NCI-H2107 (cell line): ENCODE measurements at places on chromosomes 13 and 19.

GRCh38 chr13:76861859-76862258, 24.3 kb downstream of the KCTD12 start:
- no peak for DNase-seq

DNA sequence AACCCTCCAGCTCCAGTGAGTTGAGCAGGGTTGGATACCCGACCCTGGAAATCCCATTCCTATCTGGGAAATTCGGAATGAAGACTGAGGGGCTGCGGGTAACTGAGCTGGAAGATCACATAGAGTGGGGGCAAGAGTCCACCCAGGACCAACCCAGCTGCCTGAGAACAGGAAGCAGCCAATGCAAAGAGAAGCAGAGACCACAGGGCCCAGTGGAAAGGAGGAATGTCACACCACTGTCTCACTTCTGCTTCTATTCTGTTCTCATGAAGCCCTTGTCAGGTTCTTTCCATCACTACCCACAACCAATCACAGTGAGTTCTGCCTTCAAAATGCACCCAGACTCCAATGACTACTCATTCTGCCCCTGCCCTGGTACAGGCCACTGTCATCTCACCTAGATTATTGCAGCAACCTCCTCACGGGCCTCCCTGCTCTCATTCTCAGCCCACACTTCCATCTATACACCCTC, 15.3 kb downstream of the DYRK1B start:
- DNase-seq, result no peak

GRCh38 chr13:97974773-97975172, 21.3 kb downstream of the IPO5 start:
- no peak for DNase-seq

- no peak for DNase-seq
Observed at GRCh38 chr19:45158503-45159209, 2.1 kb downstream of the NKPD1 start.

GRCh38 chr13:46341112-46341711, 45.8 kb downstream of the RUBCNL start:
- no peak for DNase-seq

GRCh38 chr19:42419309-42419708, 7.9 kb downstream of the LIPE start:
- DNase-seq, result no peak

- DNase-seq, result no peak
Observed at GRCh38 chr13:98542568-98543377, 34.1 kb downstream of the STK24 start.

GRCh38 chr13:72316716-72317115, 410.7 kb downstream of the MZT1 start:
- DNase-seq, result no peak

DNA sequence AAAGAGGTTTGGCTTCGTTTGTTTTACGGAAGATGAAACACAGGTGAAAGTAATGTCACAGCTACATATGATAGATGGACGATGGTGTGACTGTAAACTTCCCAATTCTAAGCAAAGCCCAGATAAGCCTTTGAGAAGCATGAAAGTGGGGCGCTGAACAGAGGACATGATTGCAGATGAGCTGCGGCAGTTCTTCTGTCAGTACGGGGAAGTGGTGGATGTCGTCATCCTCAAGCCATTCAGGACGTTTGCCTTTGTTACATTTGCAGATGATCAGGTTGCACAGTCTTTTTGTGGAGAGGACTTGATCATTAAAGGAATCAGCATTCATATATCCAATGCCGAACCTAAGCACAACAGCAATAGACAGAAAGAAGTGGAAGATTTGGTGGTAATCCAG, 111.5 kb upstream of the DIAPH3 start:
- DNase-seq, result no peak

GRCh38 chr13:44407379-44407778, 33.8 kb downstream of the SERP2 start:
- no peak for DNase-seq

DNA sequence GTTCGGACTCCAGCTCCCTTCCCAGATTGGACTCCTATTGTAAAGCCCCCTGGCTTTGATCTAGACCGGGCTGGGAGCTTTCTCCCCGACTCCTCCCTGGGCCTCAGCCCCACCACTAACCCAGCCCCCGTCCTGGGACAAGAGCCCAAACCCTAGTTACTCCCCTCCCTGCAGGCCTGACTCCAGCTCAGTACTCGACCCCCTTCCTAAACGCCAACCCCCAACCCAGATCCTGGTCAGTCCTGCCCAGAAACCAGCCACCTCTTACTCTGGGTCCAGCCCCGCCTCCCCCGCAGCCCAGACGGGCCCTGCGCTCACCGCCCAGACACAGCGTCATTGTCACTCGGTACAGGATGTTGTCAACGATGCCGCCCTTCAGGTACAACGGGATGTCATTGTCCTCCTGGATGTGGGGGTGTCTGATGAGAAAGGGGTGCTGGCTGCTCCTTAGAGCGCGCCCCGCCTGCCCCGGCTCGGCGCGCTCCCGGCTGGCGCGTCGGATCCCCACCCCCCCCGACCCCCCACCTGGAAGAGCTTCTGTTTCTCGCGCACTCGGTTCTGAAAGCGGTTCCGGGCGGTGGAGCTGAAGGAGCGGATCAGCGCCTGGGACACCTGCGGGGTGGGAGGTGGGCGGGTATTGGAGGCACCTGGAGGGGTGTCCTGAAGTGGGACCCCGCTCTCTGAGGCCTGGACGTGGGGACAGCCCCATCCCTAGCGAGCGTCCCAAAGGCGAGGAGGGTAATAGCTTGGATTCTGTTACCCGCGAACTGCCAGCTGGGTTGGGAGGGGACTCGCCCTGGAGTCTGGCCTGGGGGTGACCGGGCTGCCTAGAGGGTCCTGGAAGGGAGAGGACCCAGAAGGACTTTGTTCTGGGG, 866 bp downstream of the COX7A1 start:
- DNase-seq, result no peak

- DNase-seq, result no peak
Observed at GRCh38 chr13:30906411-30907051, 460 bp downstream of the MEDAG start.

DNA sequence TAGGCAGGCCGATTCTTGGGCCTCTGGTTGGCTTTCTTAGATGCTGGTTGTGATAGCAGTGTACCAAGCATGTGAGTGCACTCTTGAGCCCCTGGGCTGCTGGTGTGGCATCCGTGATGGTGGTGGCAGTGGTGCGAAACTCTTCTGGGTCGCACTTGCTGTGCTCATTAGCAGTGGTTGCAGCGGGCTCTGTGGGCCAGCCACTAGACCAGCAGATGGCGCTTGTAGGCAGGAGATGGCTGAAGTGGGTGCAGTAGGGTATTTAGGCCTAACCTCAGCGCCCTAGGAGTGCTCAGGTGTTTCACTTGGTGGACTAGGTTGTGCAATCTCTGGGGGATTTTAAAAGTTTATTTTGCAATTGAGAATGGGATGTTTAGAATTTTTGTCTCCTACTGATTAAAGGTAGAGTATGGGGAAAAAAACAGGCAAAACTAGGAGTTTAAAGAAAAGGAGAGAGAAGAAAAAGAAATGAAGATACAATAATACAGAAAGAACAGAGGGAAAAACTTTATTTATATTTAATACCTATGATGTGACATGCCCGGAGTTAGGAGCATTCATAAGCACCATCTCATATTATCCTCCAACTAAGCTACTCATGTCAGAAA, 4.3 kb upstream of the ZNF17 start:
- DNase-seq, result no peak

DNA sequence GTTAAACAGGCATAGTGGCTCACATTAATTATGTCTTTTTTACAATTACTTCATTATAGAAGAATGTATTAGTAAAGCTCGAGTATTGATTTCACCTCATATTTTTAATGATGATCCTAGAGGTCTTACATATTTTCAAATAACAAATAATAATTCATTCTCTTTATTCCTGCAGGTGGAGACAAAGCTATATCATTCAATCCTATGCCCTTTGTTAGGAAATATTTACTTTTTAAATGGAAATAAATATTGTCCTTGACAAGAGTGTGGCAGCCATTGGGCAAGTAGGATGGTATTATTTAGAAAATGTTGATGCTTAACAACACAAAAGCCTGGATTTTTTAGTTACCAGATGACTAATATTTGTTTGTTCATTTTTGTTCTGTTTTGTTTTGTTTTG, 127.6 kb downstream of the COG6 start:
- no peak for DNase-seq

- no peak for DNase-seq
Observed at GRCh38 chr13:91572439-91572838, 174.0 kb downstream of the GPC5 start.

DNA sequence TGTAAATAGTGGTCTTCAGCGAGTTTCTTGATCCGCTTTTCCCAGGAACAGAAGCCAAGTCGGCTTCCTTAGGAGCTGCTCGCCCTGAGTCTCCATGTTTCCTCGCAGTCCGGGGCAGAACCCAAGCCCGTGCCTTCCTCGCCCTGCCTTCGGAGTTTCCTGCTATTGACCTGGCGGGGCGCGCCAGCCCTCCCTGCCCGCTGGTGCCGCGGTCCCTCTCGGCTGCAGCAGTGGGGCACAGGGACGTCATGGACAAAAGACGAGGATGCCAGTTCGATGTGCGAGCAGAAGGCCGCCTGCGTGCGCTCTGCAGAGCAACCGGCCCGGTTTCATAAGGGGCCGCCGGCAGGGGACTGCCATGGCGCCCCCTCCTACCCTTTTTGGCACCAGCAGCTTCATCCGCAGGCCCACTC, 156.6 kb downstream of the TM9SF2 start:
- no peak for DNase-seq

DNA sequence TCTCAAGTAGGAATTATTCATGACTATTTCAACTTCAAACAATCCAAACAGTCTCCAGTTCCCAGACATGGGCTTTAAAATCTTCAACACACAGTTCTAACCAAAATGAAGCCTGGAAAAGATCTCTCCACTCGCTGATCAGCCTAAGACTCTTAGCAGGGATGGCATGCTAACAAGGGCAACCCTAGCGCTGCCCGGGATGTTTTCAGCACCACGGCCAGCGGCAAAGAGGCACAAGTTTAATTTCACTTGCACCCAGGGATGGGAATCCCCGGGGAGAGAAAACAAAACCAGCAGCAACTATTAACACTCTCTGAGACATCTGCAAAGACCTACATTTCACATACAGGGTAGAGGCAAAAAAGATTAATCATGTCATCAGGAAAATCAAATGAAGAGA, 43.0 kb downstream of the CACNA1A start:
- no peak for DNase-seq

DNA sequence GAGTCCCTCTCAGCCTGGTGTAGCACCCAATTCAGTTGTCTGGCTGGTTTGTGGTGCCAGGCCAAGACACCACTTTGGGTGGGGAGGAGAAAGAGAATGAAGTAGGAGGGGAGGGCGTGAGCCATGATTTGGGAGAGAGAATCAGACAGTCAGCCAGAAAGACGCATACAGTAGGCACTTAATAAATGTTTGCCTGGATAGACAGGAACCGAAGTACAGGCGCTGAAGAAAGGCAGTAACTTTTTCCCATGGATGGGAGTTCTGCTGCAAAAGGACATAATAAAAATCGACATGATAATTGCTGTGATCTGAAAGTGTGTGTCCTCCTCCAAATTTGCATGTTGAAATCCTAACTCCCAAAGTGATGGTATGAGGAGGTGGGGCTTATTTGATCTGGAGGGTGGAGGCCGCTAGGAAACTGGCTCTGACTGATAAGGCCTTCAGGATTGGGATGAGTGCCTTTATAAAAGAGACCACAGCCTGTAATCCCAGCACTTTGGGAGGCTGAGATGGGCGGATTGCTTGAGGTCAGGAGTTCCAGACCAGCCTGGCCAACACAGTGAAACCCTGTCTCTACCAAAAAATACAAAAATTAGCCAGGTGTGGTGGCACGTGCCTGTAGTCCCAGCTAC, 38.4 kb upstream of the PDCD5 start:
- DNase-seq, result no peak

GRCh38 chr19:48469289-48469881, at the start of gene CYTH2:
TSS of gene CYTH2 (plus strand) at chr19:48469369. CDS start at chr19:48469508, 139 bp downstream.
- peak; percentile 32 for DNase-seq

DNA sequence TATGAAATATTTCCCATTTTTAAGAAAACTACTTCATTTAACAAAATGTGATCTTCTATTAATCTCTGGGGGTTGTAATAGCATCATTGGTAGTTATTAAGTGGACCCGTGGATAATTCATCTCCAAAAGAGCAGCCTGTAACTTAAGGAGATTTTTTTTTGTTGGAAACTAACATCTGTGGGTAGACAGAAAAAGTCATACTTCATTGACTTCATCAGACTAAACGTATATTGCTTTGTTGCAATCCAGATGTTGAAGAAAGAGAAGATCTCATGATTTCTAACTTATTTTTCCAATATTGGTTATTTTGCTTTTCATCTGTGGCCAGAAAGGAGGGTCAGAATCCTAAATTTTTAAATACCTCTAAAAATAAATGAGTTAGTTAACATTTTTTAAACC, 296.5 kb upstream of the MIR17HG start:
- DNase-seq, result no peak

DNA sequence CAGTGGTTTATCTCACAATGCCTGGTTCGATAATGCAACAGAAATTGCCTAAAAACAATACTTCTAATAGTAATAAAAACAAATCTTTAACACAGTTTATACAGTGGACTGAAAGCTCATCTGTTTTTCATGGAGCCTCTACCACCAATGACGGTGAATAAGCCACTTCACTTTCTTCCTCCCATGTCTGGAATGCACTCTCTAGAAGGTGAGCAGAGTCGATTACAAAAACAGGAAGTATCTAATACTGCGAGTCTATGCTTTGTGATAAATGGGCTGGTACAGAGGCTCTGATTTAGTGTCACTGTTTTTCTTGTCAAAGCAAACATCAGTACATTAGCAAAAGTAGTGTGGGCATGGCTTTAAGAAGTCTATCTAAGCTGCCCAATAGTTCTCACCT, 1348.6 kb upstream of the SLC10A2 start:
- DNase-seq, result no peak

GRCh38 chr13:30847650-30848307, 58.3 kb upstream of the MEDAG start:
- no peak for DNase-seq

DNA sequence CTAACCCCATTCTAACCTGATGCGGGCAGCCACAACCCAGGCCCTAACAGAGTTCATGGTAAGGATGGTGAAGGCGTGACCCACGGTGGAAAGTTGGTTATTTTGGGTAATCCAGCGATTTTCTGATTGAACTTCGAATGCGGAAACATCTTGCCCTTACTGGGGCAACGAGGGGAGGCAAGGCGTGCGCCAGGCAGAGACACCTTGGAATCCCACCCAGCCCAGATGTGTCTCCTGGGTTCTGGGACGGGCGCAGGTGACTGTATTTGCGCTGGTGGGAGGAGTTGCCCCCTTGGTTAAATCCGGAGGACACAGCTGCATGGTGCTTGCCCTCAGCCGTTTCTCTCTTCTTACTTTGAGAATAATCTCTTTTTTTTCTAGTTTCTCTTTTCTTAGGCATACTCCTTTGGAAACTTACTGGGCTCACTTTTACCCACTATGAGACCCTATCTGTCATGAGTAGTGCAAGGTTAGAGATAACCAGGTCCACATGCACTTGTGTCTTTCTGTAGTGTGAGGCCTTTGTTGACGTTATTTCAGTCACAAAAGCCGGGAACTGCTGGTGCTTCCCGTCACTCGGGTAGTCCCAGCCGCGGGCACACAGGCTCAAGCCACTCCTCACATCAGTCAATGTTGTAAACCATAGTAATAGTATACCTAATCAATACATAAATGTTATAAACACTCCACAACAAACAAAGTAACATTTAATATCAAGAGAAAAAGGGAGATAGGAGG, 81.5 kb downstream of the ATP11A start:
- DNase-seq, result no peak

- no peak for DNase-seq
Observed at GRCh38 chr19:46898731-46899130, 37.9 kb downstream of the ARHGAP35 start.

- DNase-seq, result no peak
Observed at GRCh38 chr13:84137292-84137691, 255.0 kb upstream of the SLITRK1 start.

GRCh38 chr13:78035500-78035899, 116.9 kb upstream of the EDNRB start:
- no peak for DNase-seq

GRCh38 chr19:1857648-1858326, 5.6 kb downstream of the KLF16 start:
- no peak for DNase-seq
